ENCODE measurements at places on chromosomes 12 and 14.

DNA sequence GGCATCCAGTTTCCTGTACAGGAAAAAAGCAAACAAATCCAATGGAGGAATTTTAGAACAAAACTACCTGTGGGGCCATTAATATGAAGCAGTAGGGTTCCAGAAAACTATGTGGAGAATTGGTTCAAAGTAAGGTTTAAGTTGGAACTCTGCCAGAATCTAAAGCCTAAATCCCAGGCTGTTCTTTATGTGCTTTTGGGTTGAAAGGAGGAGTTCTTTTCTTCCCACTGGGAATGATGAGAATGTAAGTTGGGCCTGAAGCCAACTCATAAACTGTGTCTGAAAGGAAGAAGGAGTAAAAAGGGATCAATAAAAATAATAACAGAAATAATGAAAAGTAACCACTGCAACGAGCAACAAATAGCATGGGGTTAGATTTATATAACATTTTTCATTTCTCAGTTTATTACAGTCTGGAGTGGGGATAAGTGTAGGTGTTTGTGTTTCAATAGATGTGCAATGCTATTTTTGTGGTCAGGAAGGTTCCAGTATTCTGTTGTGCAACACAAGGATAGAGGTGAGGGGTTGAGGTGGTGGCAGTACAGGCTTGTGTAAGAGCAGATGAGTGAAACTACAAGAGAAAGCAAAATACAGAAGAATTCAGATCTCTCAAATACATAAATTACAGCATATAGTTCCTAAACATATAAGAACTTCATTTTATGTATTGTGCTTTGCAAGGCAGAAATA, 373.6 kb downstream of the EMP1 start:
- no peak for DNase-seq

DNA sequence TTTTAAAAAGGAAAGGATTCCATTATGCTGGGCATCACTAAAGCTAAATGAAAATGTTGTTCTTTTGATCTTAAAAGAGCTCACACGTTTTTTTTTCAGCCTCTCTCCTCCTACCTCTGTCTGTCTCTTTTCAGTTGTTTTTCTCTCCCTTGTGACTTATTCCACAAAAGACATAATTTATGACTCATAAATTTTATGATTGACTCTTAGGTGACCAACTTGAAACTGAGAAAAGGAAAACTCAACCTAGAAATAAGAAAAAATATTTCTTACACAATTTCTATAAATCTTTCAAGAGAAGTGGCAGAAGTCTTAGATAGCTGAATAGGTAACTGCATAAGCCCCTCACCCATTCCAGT, 227.7 kb upstream of the DDHD1 start:
- no peak for DNase-seq

DNA sequence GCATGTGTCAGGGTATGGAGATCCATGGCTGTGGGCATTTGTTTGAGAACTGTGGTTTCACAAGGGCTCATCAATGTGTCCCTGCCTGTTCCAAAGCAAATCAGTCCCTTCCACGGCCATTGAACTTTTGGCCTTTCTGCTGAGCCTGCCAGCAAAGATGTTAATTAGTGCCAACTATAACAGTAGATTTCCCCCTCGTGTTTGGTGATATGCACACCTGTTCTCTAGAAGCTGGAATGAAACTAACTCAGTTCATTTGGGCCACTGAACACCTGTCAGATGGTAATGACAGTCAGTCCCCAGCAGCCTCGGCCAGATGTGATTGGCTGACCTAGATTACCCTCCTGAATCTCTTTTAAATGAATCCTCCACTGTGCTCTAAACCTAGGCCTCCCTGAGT, 43.2 kb downstream of the IRAK3 start:
- no peak for DNase-seq

DNA sequence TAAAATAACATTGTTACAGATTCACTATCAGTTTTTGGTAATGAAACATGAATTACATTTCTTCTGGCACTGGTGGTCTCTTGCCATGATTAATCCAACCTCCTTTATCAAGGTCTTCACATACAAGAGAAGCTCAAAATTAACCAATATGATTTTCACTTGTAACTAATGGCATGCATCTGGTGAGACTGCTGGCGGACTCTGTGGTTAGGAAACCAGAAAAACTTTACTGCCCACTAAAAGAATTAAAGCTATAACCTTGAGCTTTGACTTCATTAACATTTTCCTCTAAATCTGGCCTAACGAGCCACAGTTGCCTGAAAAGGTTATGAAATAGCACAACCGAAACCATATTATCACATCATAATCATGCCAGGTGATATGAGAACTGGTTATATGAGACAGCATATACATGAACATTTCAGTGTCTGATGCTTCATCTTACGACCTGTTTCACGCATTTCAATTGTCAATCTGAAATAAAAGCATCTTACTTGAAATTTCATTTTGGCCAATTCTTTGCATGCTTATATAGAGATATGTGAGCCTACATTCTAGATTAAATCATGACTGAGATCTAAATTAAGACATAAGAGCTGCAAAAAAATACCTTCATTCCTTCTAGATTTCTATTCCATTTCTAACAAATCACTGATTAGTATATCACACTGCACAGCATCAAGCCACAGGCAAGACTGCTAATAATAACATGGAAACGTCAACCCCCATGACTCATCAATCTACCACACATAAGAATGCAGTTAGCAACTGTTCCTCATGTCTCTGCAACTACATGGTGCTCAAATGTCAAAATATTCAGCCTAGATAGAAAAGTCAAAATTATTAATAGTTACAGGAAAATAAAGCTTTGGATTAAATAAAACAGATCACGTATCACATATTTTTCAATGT, 89.3 kb downstream of the OSBPL8 start:
- DNase-seq = no peak

DNA sequence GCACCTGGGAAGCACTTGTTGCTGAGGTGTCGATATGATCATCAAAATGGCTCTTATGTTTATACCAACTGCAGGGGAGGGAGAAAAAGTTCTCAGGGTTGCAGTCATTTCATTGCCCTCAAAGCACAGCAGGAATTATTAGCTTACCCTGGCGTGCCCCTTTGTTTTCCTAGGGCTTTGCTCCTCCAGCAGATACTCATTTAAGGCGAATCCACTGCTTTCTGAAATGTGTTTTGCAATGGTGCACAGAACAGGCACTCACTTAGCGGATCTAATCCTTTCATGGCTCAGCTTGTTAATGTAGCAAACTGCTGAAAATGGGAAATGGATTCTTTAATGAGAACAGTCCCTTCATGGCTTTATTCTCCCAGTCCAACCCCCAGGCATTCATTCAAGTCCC, 76.7 kb downstream of the NKX2-1 start:
- no peak for DNase-seq

GRCh38 chr12:49912345-49913255, 8.9 kb upstream of the FAIM2 start:
- DNase-seq = no peak

- DNase-seq = no peak
These were observed at the start of gene RARG for GRCh38 chr12:53231921-53232645. RARG (minus strand) TSS chr12:53232209; CDS start chr12:53227545, 4,664 bp downstream.

DNA sequence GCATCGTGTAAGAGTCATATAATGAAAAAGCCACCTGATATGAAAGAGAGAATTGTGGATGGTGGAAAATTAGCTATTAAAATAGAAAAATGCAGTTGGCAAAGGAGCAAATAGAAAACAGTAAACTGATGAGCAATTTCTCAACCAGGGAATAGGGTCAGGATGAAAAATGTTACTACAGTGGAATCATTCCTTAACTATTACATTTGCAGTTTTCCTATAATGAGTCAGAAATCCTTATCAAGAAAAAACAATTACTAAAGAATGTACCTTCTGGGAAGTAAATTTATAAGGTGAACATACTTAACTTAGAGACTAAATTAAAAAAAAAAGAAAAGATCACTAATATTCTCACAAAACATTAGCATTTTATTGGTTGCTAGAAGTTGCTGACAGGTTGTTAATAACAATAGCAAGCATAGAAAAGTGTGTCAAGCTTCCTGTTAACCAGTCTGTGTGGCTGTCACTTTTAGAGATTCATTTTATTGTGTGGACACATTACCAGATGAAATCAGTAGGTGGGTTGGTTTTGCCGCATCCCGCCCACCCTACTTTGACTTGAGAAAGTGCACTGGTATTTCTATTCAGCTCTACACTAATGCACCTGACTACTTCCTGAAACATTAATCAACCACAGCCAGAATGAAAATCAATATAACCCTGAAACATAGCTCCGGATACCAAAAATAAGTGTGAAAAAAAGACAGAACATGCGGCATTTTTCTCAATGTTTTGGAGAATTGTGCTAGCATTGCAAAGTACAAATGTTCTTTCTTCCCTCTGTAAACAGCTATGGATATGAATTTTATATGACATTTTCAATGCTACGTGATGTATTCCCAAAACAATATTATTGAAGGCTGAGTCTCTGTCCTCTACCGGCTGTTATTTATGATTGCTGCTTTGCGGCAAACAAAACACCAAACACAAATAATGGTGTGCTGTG, 576.7 kb downstream of the SLC16A7 start:
- DNase-seq = no peak

DNA sequence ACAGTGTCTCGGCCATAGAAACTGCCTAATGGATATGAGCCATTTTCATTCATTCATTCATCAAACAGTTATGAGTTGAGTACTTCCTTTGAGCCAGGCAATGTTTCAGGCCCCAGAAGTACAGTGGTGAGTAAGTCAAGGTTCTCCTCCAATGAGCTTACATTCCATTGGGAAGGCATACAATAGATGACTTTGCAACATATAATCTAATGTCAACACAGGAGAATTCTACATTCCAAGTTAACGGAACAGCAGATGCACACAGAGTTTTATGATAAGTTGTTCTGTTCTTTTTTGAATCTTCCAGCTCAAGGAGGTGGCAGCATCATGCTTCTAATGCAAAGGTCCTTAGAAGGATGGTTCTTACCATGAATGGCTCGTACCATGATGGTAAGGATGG, 3.2 kb upstream of the RFC5 start:
- no peak for DNase-seq

DNA sequence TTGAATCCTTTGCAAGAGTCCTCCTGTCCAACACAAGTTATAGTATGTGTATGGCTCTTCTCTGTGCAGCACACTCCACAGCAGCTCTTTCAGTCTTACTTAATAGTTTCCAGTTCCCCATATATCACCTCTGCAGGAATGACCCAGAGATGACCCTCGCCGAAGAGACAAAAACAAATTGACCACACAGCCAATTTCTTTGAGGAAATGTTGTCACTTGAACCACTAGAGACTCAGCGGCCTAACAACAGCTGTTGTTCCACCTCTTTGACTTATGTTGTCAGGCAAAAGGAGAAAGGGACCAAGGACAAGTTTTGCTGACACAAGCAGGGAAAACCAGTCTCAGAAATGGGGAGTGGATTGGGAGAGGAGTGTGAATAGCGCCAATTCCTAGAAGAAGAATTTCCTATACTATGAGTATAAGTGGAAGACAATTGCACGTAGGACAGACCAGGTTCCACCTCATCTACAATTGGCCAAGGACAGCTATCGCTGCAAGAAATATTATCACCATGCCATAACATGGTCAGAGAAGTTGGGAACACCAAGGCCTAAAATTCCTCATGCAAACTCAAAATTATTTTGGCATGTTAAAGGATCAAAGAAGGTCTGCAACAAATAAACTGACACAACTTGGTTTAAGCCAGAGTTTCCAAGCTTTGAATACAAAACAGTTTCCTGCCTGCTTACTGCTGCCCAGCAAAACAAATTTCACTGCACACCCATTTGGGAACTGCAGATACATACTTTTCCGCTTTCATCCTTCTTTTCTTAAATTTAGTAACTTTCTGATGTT, 41.7 kb upstream of the ITPR2 start:
- no peak for DNase-seq

DNA sequence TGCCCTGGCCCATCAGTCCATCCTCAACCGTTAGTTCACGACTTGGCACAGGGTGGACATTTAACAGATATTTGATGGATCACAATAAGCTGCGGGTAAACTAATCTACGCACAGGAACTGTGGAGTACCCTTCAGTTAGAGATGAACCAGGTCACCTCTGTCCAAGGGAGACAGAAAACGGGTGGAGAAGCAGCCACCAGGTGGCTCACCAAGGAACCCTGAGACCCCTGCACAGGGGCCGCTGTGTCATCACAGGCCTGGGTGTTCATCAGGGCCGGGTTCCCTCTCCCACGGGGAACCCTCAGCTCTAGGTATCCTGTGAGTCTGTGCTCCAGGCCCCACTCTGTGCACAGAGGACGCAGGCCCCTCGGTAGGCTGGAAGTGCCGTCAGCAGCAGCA, 122.2 kb downstream of the PIWIL1 start:
- peak; percentile 16 for DNase-seq

DNA sequence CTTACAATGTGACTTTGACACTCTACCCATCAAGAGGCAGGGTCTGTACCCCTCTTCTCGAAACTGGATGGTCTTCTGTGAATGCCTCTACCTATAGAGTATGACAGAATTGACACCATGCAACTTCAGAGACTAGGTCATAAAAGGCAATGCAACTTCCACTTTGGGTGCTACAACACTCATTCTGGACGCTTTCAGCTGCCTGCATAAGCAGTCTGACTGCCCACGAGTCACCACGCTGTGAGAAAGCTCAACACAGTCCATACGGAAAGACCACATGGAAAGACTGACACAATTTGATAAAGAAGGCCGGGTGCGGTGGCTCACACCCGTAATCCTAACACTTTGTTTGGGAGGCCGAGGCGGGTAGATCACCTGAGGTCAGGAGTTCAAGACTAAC, 14.9 kb downstream of the SLC7A7 start:
- no peak for DNase-seq

GRCh38 chr12:91948504-91948903, 197.1 kb downstream of the BTG1 start:
- no peak for DNase-seq

DNA sequence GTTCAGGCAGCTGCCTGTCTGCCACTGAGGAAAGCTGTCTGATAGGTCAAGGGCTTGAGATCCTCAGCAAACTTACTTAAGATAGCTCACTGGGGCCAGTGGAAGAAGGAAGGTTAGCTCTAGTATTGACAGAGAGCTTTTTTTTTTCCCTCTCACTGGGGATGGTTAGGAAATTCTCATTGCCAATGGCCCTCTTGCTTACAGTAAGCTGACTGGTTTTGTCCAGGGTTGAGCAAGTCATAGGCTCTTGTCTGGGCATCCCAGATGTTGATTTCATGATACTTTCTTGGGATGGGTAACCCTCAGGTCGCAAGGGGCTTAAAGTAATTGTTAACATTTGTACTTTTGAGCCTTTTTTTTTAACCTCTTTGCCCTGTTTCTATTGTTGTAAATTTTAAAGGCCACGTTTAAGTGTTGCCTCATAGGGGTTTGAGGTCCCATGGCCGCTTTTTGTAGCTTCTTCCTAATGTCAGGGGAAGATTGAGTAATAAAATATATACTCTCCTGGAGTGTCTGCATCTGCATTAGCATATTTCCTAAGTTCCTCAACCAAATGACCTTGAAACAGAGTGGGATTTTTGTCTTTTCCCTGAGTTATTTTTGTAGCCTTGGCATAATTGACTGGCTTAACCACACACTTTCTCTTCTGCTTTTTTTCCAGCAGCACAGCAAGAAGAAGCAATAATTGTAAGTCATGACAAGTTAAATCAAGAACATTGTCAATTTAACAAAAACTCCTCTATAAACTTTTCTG, 716.0 kb downstream of the LRFN5 start:
- no peak for DNase-seq

- DNase-seq = no peak
These were observed 41.3 kb downstream of the SSH1 start for GRCh38 chr12:108815875-108816594.
